NCI-H446 (cell line): ENCODE measurements at places on chromosomes 2 and 18.

DNA sequence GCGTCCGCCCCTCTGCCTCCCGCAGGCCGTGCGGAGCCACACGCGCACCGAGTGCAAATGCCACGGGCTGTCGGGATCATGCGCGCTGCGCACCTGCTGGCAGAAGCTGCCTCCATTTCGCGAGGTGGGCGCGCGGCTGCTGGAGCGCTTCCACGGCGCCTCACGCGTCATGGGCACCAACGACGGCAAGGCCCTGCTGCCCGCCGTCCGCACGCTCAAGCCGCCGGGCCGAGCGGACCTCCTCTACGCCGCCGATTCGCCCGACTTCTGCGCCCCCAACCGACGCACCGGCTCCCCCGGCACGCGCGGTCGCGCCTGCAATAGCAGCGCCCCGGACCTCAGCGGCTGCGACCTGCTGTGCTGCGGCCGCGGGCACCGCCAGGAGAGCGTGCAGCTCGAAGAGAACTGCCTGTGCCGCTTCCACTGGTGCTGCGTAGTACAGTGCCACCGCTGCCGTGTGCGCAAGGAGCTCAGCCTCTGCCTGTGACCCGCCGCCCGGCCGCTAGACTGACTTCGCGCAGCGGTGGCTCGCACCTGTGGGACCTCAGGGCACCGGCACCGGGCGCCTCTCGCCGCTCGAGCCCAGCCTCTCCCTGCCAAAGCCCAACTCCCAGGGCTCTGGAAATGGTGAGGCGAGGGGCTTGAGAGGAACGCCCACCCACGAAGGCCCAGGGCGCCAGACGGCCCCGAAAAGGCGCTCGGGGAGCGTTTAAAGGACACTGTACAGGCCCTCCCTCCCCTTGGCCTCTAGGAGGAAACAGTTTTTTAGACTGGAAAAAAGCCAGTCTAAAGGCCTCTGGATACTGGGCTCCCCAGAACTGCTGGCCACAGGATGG is 7.1 kb upstream of the WNT10A start:
- DNase-seq: no peak

DNA sequence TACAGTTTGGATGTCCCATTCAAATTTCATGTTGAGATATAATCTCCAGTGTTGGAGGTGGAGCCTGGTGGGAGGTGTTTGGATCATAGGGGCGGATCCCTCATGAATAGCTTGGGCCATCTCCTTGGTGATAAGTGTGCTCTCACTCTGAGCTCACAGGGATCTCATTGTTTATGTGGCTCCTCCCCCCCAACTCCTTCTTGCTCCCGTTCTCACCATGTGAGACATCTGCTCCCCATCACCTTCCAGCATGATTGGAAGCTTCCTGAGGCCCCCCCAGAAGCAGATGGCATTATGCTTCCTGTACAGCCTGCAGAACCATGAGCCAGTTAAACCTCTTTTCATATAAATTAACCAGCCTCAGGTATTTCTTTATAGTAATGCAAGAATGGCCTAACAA is 3.0 kb upstream of the INPP1 start:
- no peak for DNase-seq

GRCh38 chr18:59990121-59990823 is 90.5 kb downstream of the PMAIP1 start:
- no peak for DNase-seq

GRCh38 chr18:4270016-4270415 is 185.1 kb downstream of the DLGAP1 start:
- DNase-seq: no peak

DNA sequence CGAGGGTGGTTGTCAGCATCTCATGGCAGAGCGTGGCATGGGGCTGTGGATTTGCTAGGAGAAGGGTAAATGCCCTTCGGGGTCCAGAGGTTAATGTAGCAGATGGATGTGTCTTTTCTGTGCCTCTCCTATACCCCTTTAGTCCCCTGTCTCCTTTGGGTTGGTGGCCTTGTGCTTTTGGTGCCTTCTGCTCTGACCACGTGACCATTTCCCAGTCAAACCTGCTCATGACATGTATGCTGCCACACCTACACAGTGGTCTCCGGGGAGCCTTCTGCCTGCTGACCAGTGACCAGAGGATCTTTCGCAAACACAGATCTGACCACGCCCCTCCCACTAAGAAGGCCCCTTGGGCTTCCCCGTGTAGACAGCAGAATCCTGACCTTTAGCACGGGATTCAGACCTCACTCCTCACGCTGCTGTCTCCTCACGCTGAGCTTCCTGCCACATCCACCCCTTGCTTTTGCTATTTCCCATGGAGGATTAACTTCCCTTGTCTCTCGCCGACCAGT is 116.2 kb downstream of the ACOXL start:
- no peak for DNase-seq
